ENCODE measurements at places on chromosomes 3 and 15. TPM values are rescaled to one million over a fixed set of nuclear protein-coding genes. Genes with fewer than 3 reads are reported as not detected.

The P4HTM gene
- 67.7 TPM for total RNA-seq

The FAM81A gene
- total RNA-seq: 17.9 TPM

The SENP7 gene
- total RNA-seq: 0.65 TPM

The SKOR1 gene
- total RNA-seq: 0.18 TPM

- DNase-seq: no peak
Measured at GRCh38 chr15:68620721-68621527, 42.1 kb downstream of the CORO2B start.

DNA sequence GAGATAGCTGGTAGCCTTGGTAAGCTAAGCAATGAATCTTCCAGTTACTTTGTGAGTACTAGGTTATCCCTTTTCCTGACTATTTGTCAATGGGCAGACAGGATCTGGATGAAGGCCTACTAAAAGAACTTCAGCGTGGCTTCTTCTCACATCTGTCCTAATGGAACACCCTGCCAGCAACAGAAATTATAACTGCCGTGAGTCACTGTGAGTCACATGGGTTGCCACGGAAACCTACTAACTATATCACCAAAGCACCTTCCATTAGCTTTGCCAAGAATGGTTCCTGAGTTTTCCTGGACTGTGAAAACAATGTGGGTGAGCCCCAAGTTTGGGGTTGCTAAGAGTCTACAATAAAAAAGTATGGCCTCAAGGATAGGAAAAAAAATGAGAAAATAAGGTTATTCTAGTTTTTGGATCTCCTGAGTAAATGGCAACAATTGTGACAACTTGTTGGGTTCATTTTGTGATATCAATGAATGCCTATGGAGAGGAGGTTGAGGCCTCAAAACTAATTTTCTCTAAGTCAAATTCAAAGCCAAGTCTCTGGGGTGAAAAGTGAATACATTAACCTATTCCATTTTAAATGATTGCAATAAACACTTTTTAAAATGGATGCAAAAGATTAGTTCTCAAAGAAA lies 195.1 kb upstream of the ICE2 start:
- DNase-seq: peak; percentile 96

- no peak for DNase-seq
Measured at GRCh38 chr3:176739159-176739558, 458.1 kb downstream of the TBL1XR1 start.

DNA sequence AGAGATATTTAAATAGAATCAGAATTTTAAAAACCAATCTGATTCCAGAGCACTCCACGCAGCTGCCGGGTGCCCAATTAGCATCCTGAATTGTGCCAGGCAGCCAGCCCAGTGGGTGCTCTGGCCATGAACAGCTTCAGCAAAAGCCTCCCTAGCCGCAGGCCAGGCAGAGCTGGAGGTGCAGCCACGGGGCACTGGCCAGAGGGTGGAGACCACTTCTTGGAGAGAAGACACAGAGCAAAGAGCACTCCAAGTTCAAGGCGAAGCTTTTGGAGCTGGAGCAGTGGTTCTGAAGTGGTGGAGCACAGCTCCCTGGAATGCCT lies 475.6 kb upstream of the PROK2 start:
- no peak for DNase-seq

DNA sequence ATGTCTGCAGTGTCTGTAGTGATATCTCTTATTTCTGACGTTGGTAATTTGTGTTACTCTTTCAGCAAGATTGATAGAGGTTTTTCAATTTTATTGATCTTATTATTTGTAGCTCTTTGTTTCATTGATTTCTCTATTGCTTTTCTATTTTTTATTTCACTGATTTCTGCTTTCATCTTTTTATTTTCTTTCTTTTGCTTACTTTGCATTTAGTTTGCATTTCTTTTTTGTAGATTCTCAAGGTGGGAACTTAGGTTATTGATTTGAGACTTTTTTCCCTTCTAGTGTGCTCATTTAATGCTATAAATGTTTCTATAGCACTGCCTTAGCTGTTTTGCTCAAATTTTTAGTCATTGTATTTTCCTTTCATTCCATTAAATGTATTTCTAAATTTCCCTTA lies 49.5 kb upstream of the GABRG3 start:
- no peak for DNase-seq

Data from HT-29 (cell line).